ENCODE measurements at places on chromosomes 11 and 22.

- no peak for DNase-seq
- peaks cover 22% of the 10 kb centered on the region for H3K36me3 ChIP-seq
- no peak overlapping the region for H3K4me3 ChIP-seq
- peaks cover 13% of the 10 kb centered on the region for H3K4me1 ChIP-seq
- no peaks in the 10 kb centered on the region for H3K27me3 ChIP-seq
Observed at GRCh38 chr22:31738566-31738965, 11.4 kb downstream of the PRR14L start.

GRCh38 chr22:25555586-25555985 lies 8.9 kb upstream of the GRK3 start:
- H3K4me1 ChIP-seq: peaks cover 3% of the 10 kb centered on the region
- no peak overlapping the region for H3K27ac ChIP-seq
- no peak overlapping the region for H3K4me3 ChIP-seq
- H3K27me3 ChIP-seq: no peaks in the 10 kb centered on the region

DNA sequence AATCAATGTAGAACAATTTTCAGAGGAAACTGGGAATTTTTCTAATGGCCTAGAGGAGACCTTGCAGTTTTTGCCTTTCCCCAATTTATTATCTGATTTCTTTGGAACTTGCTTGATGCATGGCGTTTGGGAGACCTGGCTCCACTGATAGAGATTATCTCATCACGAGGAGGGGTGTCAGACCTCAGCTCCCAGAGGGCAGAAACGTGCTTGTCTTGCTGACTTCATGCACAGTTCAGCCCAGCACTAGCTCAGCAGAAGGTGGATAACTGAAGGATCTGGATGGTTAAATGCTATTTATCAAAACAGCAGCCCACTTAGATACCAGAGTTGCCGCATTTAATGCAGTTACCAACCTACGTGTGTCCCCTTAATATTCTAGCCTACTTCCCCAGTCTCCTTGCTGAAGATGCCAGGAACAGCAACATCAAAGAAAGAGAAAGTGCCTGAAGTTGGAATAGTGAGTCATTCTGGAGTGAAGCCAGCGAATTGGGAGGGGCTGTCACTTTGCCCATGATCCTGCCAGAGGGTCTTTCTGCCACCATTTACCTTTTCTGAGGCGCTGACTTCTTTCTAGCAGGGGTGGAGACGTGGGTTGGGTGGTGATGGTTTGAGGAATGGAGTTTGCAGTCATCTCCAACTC lies 133.5 kb upstream of the CADM1 start:
- no peak overlapping the region for H3K27ac ChIP-seq
- H3K4me3 ChIP-seq: no peak overlapping the region
- no peaks in the 10 kb centered on the region for H3K36me3 ChIP-seq
- no peaks in the 10 kb centered on the region for H3K4me1 ChIP-seq

GRCh38 chr11:73566977-73567755 lies 30.7 kb downstream of the FAM168A start:
- no peaks in the 10 kb centered on the region for H3K4me1 ChIP-seq
- no peaks in the 10 kb centered on the region for H3K27me3 ChIP-seq
- no peak overlapping the region for H3K27ac ChIP-seq

DNA sequence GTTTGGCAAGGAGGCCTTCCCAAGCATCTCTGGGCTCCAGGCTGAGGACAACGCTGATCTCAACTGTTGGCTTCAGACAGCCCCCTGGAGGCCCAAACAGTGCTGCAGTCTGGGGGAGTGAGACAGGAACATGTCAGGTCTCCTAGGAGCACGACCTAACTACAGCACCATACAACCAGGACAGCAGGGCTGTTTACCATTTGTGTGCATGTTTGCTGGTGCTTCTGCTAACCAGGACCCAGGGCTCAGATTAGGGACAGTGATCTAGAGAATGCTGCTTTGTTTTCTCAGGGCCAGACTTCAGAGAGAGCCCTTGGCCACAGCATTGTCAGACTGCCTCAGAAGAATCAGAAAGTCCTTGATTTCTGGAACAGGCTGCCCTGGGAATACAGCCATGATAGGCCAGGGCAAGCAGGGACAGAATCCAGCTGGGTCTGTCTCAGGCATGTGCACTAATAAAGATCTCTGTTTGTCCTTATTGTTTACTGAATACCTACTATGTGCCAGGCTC lies 126.5 kb downstream of the VPREB1 start:
- no peak overlapping the region for H3K4me3 ChIP-seq
- no peaks in the 10 kb centered on the region for H3K36me3 ChIP-seq
- H3K27me3 ChIP-seq: no peaks in the 10 kb centered on the region
- DNase-seq: no peak
- H3K27ac ChIP-seq: no peak overlapping the region
- H3K4me1 ChIP-seq: no peaks in the 10 kb centered on the region

DNA sequence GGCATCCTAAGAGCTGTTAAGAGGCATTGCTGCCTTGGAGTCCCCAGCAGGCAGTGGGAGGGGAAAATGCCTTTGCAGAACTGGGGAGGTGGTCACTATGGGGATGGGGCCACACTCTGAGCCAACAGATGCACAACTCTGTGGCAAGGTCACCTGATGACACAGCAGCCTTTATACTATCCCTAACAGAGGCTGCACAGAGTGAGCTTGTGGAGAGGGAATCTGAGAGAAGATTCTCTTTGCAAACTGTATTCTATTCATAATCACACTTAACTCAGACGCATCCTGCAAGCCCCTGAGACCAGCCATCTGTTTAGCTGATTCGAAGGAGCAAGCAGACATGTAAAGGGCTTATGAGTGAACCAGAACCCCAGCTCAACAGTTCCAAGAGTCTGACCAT lies 49.0 kb upstream of the TTC12 start:
- H3K36me3 ChIP-seq: no peaks in the 10 kb centered on the region
- H3K27ac ChIP-seq: no peak overlapping the region
- no peak for DNase-seq
- no peaks in the 10 kb centered on the region for H3K4me1 ChIP-seq
- no peak overlapping the region for H3K4me3 ChIP-seq
- H3K27me3 ChIP-seq: no peaks in the 10 kb centered on the region

DNA sequence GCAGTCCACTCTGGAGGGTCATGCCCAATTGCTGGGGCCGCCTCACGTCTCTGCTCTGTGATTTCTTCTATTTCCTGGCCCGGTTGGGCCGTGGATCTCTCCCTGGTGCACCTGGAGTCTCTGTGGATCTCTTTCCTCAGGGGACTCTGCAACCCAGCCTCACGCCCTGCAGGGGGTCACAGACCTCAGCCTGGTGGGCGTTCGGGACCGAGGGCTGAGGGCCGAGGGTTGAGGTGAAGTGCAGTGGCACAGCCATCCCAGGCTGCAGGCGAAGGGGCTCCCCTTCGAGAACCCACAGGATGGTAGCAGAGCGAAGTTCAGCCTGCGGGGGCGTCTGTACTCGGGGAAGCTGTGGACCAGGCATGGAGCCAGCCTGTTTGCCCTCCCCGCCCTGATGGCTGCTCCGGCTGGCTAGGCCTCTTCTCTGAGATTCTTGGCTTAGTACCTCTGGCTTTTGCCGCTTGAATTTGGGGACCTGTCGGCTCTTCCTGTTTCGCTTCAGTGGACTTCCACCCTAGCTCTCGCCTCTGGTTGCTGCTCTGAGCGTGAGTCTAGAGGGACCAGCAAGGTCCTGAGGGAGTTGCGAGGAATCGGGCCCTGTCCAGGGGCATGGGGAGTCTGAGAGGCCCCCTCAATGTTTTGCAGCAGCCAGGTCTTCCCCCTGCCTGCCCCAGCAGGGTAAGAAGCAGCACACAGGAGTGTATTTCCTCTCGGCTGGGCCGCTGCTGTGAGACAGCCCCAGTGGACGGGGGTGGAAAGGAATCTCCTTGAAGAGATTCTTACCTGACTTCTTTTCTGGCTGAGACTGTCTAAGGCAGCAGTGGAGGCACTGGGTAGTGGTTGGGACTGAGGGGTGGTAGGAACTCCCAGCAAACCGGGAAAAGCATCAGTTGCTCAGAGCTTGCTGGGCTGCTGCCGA lies 140.8 kb downstream of the TBC1D22A start:
- no peaks in the 10 kb centered on the region for H3K4me1 ChIP-seq
- H3K4me3 ChIP-seq: no peak overlapping the region
- no peaks in the 10 kb centered on the region for H3K27me3 ChIP-seq
- DNase-seq: peak; percentile 60

DNA sequence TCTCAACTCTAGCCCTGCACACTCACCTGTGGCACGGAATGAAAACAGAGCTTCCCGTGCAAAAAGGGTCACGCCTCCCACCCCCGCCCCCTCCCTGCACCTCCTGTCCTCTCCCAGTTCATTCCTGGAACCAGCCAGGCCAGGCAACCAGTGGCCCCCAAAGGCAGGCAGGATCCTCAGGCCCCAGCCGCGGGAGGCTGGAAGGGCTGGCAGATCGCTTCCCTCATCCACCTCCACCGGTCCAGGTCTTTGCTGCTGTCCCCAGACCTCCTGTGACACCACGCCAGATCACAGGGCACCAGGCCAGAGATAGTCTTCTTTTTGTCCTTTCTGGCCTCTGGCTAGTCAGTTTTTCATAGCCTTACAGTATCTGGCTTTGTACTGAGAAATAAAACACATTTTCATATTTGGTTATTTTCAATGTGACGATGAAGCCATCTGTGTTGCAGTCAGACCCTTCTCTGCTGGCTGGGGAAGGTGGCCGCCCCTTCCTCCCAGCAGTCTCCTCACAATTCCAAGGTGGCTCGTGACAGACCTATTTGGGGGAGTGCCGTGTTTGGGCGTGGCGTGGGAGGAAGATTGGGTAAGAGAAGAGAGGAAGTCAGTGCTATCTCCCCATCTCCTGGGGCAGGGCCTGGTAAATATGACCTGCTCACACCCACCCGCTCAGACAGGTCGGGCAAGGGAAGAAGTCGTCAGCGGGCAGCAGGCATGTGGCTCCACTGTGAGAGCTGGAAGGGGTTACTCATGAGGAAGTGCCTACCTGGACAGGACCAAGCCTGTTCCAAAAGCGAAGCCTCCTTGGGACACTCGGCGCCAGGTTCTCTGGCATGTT lies 9.1 kb downstream of the SSH3 start:
- peak; percentile 71 for DNase-seq
- peaks cover 7% of the 10 kb centered on the region for H3K4me1 ChIP-seq
- H3K4me3 ChIP-seq: no peak overlapping the region
- no peaks in the 10 kb centered on the region for H3K27me3 ChIP-seq

- no peak overlapping the region for H3K4me3 ChIP-seq
- H3K36me3 ChIP-seq: peaks cover 17% of the 10 kb centered on the region
- no peak for DNase-seq
- no peak overlapping the region for H3K27ac ChIP-seq
- H3K27me3 ChIP-seq: no peaks in the 10 kb centered on the region
Observed at GRCh38 chr22:41838842-41839618, 6.1 kb downstream of the SREBF2 start.

DNA sequence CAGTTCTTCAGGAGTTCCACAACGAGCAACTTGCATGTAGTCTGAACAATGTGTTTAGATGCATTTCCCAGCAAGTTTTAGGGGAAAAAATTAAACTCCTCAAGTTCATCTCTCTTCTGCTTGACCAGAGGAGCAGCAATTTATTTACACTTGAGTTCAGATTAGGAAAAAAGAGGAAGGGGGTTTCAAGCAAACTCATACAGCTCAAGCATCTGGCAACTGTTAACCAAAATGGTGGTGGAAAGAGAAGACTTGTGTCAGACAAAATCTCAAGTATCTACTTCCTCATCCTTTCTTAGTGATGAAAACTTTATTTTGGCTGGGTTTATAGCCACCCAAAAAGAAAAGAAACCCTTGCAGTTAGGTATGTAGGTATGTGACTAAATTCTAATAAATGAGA lies 29.1 kb upstream of the PICALM start:
- no peak overlapping the region for H3K27ac ChIP-seq
- no peaks in the 10 kb centered on the region for H3K27me3 ChIP-seq
- DNase-seq: no peak
- no peak overlapping the region for H3K4me3 ChIP-seq
- no peaks in the 10 kb centered on the region for H3K4me1 ChIP-seq

- H3K36me3 ChIP-seq: no peaks in the 10 kb centered on the region
- H3K27me3 ChIP-seq: no peaks in the 10 kb centered on the region
- no peak overlapping the region for H3K27ac ChIP-seq
Observed at GRCh38 chr11:134483291-134483690, 71.2 kb upstream of the B3GAT1 start.

- DNase-seq: no peak
- H3K27me3 ChIP-seq: no peaks in the 10 kb centered on the region
- H3K4me1 ChIP-seq: no peaks in the 10 kb centered on the region
- H3K36me3 ChIP-seq: no peaks in the 10 kb centered on the region
- H3K27ac ChIP-seq: no peak overlapping the region
Observed at GRCh38 chr11:110856996-110857812, 145.0 kb upstream of the ARHGAP20 start.

GRCh38 chr11:128195057-128195751 lies 392.2 kb downstream of the ETS1 start:
- no peaks in the 10 kb centered on the region for H3K36me3 ChIP-seq
- no peaks in the 10 kb centered on the region for H3K27me3 ChIP-seq
- no peak overlapping the region for H3K27ac ChIP-seq

GRCh38 chr11:88231894-88232482 lies 56.7 kb upstream of the RAB38 start:
- no peaks in the 10 kb centered on the region for H3K27me3 ChIP-seq
- no peaks in the 10 kb centered on the region for H3K4me1 ChIP-seq
- DNase-seq: no peak

DNA sequence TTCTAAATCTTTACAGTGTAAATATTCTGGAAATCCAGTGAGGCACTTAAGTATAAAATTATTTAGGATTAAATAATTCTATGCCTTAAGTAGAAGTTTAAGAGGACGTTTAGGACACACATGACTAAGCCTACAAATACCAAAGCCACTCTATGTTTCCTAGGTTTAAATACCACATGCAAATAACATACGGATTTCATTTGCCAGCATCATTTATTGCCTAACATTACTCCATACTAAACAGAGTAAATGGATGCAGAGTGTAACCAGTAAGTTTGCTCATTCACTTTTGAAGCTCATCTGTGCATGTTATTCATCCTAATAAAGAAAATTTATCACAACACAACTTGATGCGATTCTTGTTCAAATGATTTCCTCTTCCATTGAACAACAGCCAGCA lies 4.1 kb downstream of the BDNF start:
- no peak overlapping the region for H3K4me3 ChIP-seq
- H3K27me3 ChIP-seq: peaks cover 45% of the 10 kb centered on the region
- H3K4me1 ChIP-seq: peaks cover 19% of the 10 kb centered on the region
- H3K27ac ChIP-seq: no peak overlapping the region
- no peak for DNase-seq

GRCh38 chr22:35894937-35895708 lies 133.5 kb downstream of the RBFOX2 start:
- no peak overlapping the region for H3K27ac ChIP-seq
- no peak for DNase-seq
- H3K36me3 ChIP-seq: no peaks in the 10 kb centered on the region
- H3K27me3 ChIP-seq: no peaks in the 10 kb centered on the region
- peak overlapping the region; percentile 4 for H3K4me3 ChIP-seq
- H3K4me1 ChIP-seq: peaks cover 14% of the 10 kb centered on the region

- no peak overlapping the region for H3K4me3 ChIP-seq
- peaks cover 4% of the 10 kb centered on the region for H3K4me1 ChIP-seq
- no peak overlapping the region for H3K27ac ChIP-seq
- no peak for DNase-seq
- H3K36me3 ChIP-seq: no peaks in the 10 kb centered on the region
Observed at GRCh38 chr11:73645121-73645969, 1.0 kb upstream of the PLEKHB1 start.

DNA sequence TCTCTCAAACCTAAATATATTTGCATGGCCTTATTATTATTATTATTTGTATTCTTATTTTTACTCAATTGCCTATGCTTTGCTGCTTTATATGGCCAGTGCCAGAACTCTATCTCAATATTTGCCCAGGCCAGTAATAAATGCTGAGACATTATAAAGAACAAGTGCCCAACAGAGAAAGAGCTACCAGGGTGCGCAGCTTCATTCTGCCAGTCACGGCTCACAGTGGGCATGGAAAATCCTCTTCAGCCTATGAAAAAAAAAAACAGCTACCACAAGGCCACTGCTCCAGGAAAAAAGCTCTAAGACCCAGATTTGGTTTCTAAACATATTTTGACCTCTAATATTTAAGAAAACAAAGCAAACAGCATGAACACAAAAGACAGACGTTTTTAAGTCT lies 1223.6 kb downstream of the LRRC4C start:
- H3K4me3 ChIP-seq: no peak overlapping the region
- no peaks in the 10 kb centered on the region for H3K36me3 ChIP-seq
- H3K27me3 ChIP-seq: no peaks in the 10 kb centered on the region
- H3K27ac ChIP-seq: no peak overlapping the region

Measured in upper lobe of right lung (tissue), 1 donor.